ENCODE measurements at places on chromosomes 12 and 14.

DNA sequence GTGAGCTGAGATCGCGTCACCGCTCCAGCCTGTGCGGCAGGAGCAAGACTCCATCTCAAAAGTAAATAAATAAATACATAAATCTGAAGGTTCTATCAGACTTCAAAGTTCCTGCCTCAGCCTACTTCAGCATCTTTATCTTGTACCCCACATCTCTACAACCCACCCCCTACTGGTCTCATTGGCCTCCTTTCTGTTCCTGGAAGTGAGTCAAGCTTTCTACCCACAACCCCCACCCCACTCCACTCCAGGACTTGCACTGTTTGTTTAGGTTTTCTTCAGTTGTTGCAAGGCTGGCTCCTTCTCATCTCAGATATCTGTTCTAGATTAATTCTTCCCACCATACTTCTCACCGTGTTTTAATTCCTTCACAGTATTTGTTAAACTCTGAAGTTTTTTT lies 714 bp upstream of the PSMC6 start:
- no peak for DNase-seq

GRCh38 chr12:101957252-101957959 lies 80.0 kb downstream of the DRAM1 start:
- DNase-seq = no peak

GRCh38 chr14:65696801-65697200 lies 284.3 kb downstream of the FUT8 start:
- no peak for DNase-seq

DNA sequence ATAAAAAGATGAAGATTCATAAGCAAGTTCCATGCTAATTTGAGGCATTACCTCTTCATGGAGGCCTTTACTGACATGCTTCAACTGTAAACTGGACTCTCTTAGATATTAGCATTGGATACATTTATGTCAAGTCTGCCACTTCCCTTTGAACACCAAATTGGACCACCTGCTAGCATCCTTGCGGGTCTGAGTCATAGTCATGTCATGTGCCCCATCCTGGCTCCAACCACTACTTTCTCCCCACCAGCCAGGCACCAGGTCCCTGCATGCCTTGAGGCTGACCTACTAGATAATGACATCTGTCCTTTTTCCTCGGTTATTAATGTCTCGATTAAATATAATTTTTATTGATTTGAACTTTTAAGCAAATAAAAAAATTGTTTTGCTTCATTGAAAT lies 32.9 kb upstream of the EEA1 start:
- DNase-seq = no peak
